ENCODE measurements at places on chromosomes 13 and 19.

- no peak for DNase-seq
These were observed 1.8 kb upstream of the SLC27A1 start for GRCh38 chr19:17468302-17469091.

- no peak for DNase-seq
These were observed 37.2 kb downstream of the STK24 start for GRCh38 chr13:98539666-98540065.

GRCh38 chr13:40999416-40999815 is 19.7 kb downstream of the ELF1 start:
- DNase-seq = no peak

GRCh38 chr19:45897261-45897812 is 5.1 kb downstream of the MYPOP start:
- no peak for DNase-seq
